Stimulated activated CD8-positive, alpha-beta memory T cell treated with anti-CD3 and anti-CD28 coated beads, Interleukin-7, amount 100 ng/mL, for 1 hour (primary cell): ENCODE measurements at places on chromosomes 7 and 10.

- no peak for DNase-seq
Measured at GRCh38 chr10:102083541-102083940, 18.4 kb downstream of the HPS6 start.

- DNase-seq = no peak
Measured at GRCh38 chr10:33674986-33675599, 340.6 kb upstream of the NRP1 start.

GRCh38 chr10:99977916-99978315 is 31.8 kb downstream of the DNMBP start:
- no peak for DNase-seq

- no peak for DNase-seq
Measured at GRCh38 chr7:36151921-36152755, 916 bp upstream of the EEPD1 start.

GRCh38 chr10:91597197-91597881 is 35.5 kb downstream of the PPP1R3C start:
- DNase-seq = no peak

- DNase-seq = no peak
Measured at GRCh38 chr7:77442636-77443035, 26.5 kb upstream of the GSAP start.

- DNase-seq = no peak
Measured at GRCh38 chr10:23826421-23826820, 382.5 kb upstream of the KIAA1217 start.

- DNase-seq = no peak
Measured at GRCh38 chr10:23525406-23525805, 86.5 kb downstream of the OTUD1 start.
